ENCODE measurements at places on chromosomes 2 and 18. TPM values are rescaled to one million over a fixed set of nuclear protein-coding genes. Genes with fewer than 3 reads are reported as not detected.
A peak's percentile ranks its signal among the peaks of the same experiment; 100 is the strongest.

DNA sequence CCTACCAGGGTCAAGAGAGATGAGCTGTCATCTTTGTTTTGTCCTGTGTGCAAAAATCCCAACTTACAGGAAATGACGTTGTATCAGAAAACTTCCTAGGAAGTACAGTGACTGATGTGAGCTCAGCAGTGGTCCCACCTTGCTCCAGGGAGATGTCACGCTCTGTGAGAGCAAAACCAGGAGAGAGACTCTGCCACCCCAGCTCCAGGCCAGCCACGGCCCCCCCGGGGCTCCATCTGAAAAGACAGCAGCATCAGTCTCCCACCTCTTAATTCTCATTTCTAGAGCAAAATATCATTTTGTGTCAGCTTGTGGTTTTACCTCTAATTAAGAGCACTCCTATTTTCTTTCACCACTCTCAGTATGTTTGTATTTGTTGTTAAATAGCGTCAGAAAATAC, 57.5 kb downstream of the MYL12B start:
- H3K27ac ChIP-seq: no peak overlapping the region
- H3K36me3 ChIP-seq: no peaks in the 10 kb centered on the region
- H3K27me3 ChIP-seq: no peaks in the 10 kb centered on the region
- no peak overlapping the region for H3K4me3 ChIP-seq
- DNase-seq: no peak
- H3K4me1 ChIP-seq: peaks cover 2% of the 10 kb centered on the region

LHCGR gene
- total RNA-seq: not detected

DNA sequence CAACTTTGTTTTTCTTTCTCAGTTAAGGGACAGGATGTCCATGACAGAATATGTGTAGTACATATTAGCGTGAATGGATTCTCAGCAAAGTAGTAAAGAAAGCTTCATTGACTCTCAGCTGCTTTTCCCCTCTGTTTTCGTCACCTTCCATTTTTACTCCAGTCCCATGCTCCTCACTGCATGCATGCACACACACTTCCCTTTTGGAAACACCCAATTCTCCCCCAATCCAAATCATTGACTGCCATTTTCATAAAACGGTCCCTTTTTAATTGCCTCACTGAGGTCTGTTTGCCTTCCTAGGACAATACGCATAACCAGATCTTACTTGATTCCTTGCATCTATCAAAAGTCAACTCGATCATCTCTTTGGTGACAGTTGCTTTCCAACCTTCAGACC, 287.5 kb upstream of the PARD3B start:
- no peak overlapping the region for H3K27ac ChIP-seq
- H3K4me3 ChIP-seq: no peak overlapping the region
- peaks cover 3% of the 10 kb centered on the region for H3K36me3 ChIP-seq
- no peak for DNase-seq

ASB18 gene
- total RNA-seq: not detected

- H3K27me3 ChIP-seq: peaks cover under 1% of the 10 kb centered on the region
- H3K4me1 ChIP-seq: peaks cover 4% of the 10 kb centered on the region
- no peak overlapping the region for H3K27ac ChIP-seq
These were observed 48.9 kb upstream of the SPATS2L start for GRCh38 chr2:200257570-200257969.

TSPYL6 gene
- total RNA-seq: not detected

GRCh38 chr18:79200546-79201268, 131.5 kb downstream of the ATP9B start:
- peaks cover 3% of the 10 kb centered on the region for H3K4me1 ChIP-seq
- peak overlapping the region; percentile 24 for H3K4me3 ChIP-seq
- no peak for DNase-seq
- peaks cover 2% of the 10 kb centered on the region for H3K27me3 ChIP-seq
- H3K27ac ChIP-seq: peak overlapping the region; percentile 44

- H3K4me3 ChIP-seq: no peak overlapping the region
- H3K27me3 ChIP-seq: peaks cover 2% of the 10 kb centered on the region
- H3K4me1 ChIP-seq: peaks cover 15% of the 10 kb centered on the region
- peaks cover 6% of the 10 kb centered on the region for H3K36me3 ChIP-seq
- DNase-seq: no peak
These were observed 50.8 kb downstream of the RTTN start for GRCh38 chr18:70154591-70155194.

- H3K27ac ChIP-seq: no peak overlapping the region
- peaks cover 3% of the 10 kb centered on the region for H3K27me3 ChIP-seq
- H3K36me3 ChIP-seq: no peaks in the 10 kb centered on the region
- DNase-seq: no peak
- no peak overlapping the region for H3K4me3 ChIP-seq
These were observed 14.9 kb upstream of the ZDBF2 start for GRCh38 chr2:206259376-206260187.

GRCh38 chr2:216710551-216711301, 15.4 kb upstream of the IGFBP5 start:
- no peak overlapping the region for H3K27ac ChIP-seq
- no peak for DNase-seq
- H3K27me3 ChIP-seq: peaks cover 3% of the 10 kb centered on the region
- no peak overlapping the region for H3K4me3 ChIP-seq
- no peaks in the 10 kb centered on the region for H3K4me1 ChIP-seq
- no peaks in the 10 kb centered on the region for H3K36me3 ChIP-seq

DNA sequence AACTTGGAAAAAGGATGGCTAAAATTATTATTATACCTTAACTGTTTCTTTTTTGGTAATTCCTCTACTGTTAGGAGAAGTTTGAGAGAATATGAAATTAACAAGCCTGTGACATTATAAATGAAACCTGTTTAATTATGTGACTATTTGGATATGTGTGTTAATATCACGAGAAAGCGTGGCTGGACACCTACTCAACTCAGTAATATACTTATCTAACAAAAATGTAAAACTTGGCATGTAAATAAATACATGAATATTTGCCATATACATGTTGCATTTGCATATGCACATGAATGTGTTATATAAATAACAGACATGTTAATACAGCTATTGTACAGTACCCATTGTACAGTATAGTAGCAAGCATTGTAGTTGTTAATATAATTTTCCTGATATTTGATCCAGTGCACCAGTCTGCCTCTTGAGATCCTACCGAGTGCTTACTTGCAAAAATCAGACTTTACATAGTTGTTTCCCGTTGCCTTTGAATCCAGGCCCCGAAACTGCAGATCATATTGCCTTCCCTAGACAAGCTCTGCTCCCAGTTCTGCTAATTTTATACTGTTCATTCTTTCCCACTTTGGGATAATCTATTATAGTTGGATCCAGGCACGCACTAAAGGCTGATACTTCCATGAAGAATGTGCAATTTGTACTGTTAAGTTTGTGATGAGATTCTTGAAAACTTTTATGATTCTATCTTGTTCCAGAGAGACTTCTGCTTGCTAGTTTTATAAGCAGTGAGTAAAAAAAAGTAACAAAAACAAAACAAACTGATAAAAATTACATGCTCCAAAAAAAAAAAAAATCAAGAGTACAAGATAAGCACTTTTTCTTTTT, 395.6 kb downstream of the ARHGAP15 start:
- peaks cover 4% of the 10 kb centered on the region for H3K4me1 ChIP-seq
- no peak overlapping the region for H3K4me3 ChIP-seq
- no peak for DNase-seq
